HCT116 (cell line): ENCODE measurements at places on chromosomes 7 and 10.
A peak's percentile ranks its signal among the peaks of the same experiment; 100 is the strongest.

DNA sequence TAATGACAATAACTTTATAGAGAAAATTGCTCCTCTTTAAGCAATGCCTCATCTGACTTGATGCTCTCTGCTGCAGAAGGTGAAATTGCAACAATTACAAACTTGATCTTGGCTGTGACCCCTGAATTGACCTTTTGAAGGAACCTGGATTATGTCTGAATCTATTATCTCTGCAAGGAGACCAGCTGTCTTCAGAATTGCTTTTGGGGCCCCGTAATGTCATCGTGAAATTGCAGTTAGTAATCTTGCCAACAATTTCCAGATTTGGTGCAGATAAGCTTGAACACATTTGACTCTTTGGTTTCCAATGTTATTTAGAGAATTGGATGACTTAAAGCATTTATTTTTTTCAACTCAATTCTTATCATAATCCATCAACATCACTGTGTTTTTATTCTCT lies 520.6 kb downstream of the CCSER2 start:
- DNase-seq = no peak
- H3K36me3 ChIP-seq = no peaks in the 10 kb centered on the region
- peaks cover 33% of the 10 kb centered on the region for H3K27me3 ChIP-seq
- H3K4me1 ChIP-seq = no peaks in the 10 kb centered on the region

DNA sequence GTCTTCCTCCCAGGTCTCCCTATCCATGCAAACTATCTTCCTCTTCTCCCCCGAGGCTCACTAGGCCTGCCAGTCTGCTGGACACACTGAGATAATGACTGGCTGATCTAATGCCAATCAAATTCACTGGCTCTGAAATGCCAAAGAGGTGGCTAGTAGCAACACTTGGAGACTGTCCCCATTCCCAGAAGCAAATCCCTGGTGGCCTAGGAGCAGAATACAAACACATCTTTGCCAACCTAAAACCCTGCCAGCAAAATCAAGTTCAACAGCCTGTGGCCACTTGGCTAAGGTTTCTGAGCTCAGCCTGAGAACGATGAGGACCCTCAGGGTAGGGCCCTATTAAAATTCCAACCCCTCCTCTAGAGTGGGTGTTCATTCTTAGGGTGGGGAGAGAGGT lies 46.6 kb downstream of the SH3PXD2A start:
- no peaks in the 10 kb centered on the region for H3K36me3 ChIP-seq
- H3K27ac ChIP-seq = no peak overlapping the region
- H3K4me3 ChIP-seq = no peak overlapping the region
- no peaks in the 10 kb centered on the region; the same call in 1 of the 2 replicates for H3K4me1 ChIP-seq

DNA sequence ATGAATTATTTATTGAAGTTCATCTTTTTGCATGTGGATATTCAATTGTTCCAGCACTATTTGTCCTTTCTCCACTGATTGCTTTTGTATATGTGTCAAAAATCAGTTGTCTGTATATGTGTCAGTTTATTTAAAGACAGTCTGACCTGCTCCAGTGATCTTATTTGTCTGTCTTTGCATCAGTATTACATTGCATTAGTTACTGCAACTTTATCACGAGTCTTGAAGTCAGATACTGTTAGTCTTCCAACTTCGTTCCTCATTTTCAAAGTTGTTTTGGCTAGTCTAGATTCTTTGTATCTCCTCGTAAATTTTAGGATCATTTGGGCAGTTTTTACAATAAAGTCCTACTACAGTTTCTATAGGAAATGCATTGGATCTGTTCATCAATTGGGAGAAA lies 166.4 kb downstream of the CELF2 start:
- no peak for DNase-seq
- H3K36me3 ChIP-seq = no peaks in the 10 kb centered on the region
- no peak overlapping the region for H3K27ac ChIP-seq
- H3K4me3 ChIP-seq = no peak overlapping the region

- no peak overlapping the region for H3K27ac ChIP-seq
- no peaks in the 10 kb centered on the region for H3K4me1 ChIP-seq
- H3K27me3 ChIP-seq = peaks cover 18% of the 10 kb centered on the region
- no peaks in the 10 kb centered on the region for H3K36me3 ChIP-seq
- H3K4me3 ChIP-seq = no peak overlapping the region
- DNase-seq = no peak
Measured at GRCh38 chr7:31825576-31825975, 138.6 kb downstream of the PPP1R17 start.

DNA sequence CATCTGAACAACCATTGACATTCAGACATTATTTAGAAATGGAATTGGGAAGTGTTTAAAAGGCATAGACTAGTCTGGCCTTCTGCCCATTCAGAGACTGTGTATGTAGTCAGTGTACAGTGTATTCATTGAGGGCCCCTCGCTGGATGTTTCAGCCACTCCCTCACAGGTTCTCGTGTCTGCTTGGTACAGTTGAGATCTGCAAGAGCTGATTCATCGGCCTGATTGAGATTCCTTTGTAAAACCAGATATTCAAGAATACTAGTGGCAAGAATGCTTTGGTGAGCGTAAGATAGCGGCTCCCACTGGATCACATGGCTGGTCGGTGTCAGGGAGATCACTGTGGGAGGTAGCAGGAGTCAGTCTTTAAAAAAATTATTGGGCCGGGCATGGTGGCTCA lies 119.5 kb downstream of the TCF7L2 start:
- peaks cover 94% of the 10 kb centered on the region for H3K4me1 ChIP-seq
- no peaks in the 10 kb centered on the region for H3K36me3 ChIP-seq
- no peak overlapping the region for H3K4me3 ChIP-seq
- peak overlapping the region; percentile 45 for H3K27ac ChIP-seq
- H3K27me3 ChIP-seq = no peaks in the 10 kb centered on the region
